ACHN (cell line): ENCODE measurements at places on chromosomes 6 and 20.

GRCh38 chr6:15713325-15713724 lies 50.5 kb upstream of the DTNBP1 start:
- DNase-seq: no peak

- no peak for DNase-seq
Observed at GRCh38 chr6:33699739-33700138, 11.8 kb downstream of the UQCC2 start.

- no peak for DNase-seq
Observed at GRCh38 chr20:23887856-23888255, 8.3 kb upstream of the CST5 start.

DNA sequence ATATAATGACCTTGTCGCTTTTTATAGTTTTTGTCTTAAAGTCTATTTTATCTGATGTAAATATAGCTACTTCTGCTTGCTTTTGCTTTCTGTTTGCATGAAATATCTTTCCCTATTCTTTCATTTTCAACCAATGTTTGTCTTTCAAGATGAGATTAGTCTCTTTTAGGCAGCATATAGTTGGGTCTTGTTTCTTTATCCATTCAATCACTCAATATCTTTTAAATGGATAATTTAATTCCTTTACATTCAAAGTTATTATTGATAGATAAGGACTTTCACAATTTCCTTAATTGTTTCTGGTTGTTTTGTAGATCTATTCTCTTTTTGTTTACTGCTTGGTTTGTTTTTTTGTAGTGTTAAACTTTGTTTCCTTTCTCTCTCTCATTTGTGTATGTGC lies 43.5 kb upstream of the TPD52L1 start:
- no peak for DNase-seq

DNA sequence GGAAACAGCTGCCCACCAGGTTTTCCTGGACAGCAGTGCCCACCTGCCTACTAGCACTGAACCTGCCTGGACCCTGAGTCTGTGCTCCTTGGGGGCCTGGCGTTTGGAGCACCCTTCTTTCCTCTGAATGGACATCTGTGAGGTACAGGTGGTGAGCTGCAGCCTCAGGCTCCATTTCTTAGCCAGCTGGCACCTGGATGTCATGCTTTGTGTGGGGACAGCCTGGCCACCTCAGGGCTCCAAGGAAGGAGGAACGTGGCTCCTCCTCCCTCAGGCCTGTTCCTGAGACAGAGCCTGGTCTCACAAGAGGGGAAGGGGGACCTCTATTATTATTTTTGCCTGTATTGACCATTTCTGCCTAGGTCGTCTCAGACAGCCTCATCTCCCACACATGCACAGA lies 8.1 kb downstream of the TMEM151B start:
- DNase-seq: no peak

DNA sequence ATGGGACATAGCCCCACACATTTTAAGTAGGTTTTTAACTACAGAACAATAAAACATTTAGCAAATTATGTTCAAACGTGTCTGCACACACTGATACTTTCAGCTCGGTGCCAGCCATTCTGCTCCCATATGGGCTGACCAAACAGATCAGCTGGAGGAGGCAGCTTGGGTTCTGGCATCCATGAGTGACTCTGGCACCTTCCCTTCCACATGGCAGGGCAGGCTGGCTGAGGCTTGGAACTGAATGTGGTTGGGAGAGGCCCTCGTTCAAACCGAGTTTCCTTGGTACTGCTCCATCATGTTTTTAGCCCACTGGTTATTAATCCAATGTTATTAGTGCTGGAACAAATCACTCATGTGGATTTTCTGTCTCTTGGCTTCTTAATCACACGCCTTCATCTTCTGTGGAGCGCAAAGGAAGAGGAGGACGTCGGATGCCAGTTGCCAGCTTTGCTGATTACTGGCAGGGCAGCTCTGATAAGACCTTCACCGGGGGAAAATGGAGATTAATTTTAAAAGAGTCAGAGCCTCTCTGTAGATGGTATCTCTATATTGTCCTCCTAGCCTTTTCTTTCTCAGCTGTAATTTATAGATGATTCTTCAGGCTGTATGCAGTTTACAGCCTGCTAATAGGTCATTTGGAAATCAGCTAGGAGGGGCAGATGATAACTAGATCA lies 93.1 kb upstream of the TIAM2 start:
- DNase-seq: no peak

- no peak for DNase-seq
Observed at GRCh38 chr6:7703148-7703680, 22.7 kb upstream of the BMP6 start.

DNA sequence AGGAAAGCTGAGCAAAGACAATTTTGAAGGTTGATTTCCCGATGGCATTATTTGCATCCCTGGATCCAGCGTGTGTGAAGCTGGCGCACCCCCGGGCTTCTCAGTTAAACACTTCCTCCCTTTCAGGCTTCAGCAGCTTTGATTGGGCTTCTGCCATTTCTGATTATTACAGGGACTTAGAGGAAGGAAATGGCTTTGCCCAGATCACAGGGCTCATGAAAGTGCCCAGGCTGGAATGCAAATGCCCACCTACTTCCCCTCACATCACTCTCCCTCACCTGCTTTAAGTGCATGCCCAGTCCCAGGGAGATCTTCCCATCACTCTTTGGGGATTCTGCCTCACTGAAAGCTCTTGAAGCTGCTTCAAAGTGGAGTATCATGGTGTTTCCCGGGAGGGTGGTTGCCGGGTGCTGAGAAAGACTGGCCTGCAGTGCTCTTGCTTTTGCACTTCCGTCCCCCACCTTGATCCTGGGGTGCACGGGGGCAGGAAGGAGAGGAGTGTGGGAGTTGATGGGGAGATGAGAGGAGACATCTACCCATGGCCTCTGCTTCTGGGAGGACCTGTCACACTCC lies 28.3 kb downstream of the PHACTR3 start:
- DNase-seq: no peak

- peak; percentile 40 for DNase-seq
Observed at GRCh38 chr6:124962639-124963415, 590 bp downstream of the RNF217 start.

GRCh38 chr6:3244003-3244831 lies 14.5 kb upstream of the PSMG4 start:
- no peak for DNase-seq

DNA sequence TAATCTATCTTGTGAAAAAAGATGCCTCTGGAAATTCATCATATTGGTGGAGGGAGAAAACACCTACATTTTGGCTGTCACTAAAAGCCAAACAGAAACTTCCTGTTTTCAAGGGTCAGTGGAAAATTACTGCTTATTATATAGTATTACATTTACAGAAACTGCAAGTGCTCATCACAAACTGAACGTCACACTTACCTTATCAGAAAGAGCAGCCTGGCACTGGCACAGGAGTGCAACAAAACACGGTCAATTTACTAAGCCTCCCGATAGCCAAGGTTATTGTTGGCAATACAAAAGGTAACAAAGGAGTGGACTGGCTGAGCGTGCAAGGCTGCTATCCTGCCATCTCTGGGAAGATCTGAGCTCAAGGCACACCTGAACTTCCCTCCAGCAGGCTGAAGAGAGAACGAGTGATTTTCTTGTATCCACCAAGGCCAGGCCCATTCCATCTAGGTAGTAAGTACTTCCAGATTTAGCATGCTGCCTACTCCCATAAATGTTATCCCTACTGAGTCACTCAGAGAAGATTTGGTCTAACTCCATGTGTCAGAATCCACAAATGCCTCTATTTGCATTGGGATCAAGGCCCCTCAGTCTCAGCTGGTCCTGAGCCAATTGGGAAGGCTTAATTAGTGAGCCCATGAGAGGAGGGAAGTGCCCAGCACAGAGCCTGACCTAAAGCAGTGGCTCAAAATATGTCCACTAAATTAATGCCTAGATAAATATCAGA lies 399.8 kb downstream of the BTBD9 start:
- DNase-seq: no peak

DNA sequence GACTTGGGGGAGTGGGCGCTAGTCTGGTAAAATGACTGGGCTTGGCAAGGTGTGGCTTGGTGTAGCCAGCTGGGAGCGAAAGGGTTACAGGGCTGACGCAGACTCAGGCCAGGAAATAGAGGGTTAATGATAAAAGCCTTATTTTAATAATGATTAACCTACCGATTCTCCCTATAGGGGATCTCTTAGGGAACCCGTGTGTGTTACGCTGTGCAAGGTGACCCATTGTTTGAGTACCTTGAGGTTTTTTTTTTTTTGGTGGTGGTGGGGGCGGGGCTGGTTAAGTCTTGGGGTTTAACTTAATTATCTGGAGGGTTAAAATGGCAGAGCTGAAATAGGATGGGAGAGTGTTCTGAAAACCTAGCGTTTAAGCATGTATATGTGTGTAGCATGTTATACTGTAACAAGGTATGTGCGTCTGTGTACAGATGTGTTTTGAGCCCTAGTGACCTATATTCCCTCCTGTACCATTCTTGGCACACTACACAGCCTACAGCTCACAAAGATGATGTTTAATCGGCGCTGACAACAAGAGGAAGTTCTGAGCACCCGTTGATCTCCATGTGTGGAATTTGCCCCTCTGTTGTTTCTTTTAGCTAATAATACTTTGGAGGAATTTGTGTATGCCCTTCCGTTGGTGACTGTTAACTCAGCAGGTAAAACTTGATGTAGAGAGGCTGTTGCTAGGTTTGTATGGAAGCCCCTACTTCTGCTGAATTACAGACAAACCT lies 1.3 kb downstream of the CARMIL1 start:
- peak; percentile 67 for DNase-seq

GRCh38 chr6:52641388-52641787 lies 29.5 kb upstream of the TMEM14A start:
- DNase-seq: no peak

- no peak for DNase-seq
Observed at GRCh38 chr6:151310852-151311767, 71.3 kb downstream of the AKAP12 start.

- no peak for DNase-seq
Observed at GRCh38 chr6:2891768-2892170, 11.3 kb downstream of the SERPINB9 start.

DNA sequence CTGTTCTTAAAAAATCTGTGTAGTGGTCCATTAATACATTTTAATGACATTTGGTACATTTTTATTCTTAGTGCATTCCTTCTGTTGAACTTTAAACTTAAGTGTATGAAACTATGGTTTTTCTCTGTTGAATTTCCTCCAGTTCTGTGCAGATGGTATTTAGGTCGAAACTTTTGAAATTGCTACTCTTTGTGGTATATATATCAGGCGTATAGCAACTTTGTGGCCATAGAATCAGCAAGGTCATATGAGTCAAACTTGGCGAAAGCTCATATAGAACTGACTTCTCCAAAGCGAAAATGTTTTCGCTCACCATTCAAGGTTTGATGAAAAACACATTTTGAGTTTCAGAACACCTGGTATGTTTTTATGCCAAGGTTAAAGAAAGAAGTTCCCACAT lies 93.7 kb downstream of the MAP3K4 start:
- DNase-seq: no peak

DNA sequence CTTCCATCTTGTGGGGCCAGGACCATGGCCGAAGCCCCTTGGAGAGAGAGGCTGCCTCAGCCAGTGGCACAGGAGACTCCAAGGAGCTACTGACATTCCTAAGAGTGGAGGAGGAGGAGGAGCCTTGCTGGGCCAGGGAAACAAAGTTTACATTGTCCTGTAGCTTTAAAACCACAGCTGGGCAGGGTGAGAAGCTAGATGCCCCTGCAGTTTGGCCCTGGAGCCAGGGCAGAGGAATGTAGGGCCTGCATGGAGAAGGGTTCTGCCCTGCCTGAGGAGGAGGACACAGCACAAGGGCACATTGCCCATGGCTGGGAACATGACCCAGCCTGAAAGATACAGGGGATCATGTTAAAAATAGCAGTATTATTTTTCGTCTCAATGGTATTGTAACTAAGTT lies 37.4 kb downstream of the PLCG1 start:
- no peak for DNase-seq

DNA sequence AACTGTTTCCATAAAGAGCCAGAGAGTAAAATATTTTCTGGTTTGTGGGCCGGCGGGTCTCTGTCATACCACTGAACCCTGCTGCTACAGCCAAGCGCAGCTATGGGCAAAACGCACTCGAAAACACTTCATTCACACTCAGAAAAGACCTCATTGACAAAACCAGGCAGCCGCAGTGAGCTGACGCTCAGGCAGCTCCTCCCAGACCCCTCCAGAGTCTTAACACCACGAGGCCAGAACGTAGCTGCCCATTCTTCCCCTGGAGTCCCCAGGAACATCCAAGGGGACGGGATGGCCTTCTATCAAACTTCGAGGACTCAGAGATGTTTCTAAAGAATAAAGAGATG lies 35.6 kb upstream of the ZBP1 start:
- no peak for DNase-seq

DNA sequence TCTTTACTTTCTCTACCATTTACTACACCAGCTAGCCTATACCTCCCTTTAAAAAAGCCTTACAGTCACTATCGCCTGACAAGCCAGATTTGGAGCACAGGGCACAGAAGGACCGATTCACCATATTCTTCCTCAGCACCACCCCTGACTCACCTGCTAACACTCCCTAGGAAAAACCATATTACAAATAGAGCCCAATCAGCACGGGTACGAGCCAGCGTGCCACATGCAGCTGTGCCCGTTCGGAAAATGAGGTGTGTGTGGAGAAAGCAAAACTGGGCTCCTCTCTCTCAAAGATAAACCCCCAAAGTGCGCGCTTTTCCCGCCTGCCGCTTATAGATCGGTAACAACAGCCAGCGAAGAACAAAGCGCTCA lies 1.2 kb downstream of the SYNCRIP start:
- no peak for DNase-seq

GRCh38 chr6:153086225-153086990 lies 44.7 kb downstream of the RGS17 start:
- DNase-seq: no peak

DNA sequence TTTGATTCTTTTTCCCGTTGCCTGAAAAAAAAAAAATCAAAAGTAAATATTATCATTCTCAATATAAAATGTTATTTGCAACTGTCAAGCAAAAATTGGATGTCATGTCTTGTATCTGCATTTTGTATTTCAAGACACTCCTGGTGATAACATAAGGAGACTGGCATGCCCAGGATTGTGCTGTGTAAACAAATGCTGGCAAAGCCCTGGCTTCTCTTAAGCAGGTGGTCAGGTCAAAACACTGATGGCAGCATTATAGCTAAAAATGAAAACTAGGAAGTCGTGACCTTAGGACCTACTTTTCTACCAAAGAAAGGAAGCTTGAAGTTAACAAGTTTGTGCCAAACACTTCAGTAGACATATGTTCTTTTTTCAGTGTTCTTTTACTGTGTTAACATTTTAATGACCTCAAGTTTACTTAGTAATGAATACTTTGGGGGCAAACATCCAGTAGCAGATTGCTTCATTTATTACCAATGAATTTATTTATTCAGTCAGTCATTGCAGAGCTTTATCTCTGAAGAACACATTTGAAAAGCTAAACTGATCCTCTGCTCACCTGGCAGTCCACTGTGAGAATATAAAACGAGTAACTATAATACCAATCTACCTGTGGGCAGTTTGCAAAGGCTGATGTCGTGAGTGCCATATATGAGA lies 243.1 kb upstream of the FLRT3 start:
- no peak for DNase-seq

GRCh38 chr6:137937834-137938233 lies 70.8 kb downstream of the TNFAIP3 start:
- DNase-seq: no peak
